ENCODE measurements at places on chromosomes 1 and 21.

DNA sequence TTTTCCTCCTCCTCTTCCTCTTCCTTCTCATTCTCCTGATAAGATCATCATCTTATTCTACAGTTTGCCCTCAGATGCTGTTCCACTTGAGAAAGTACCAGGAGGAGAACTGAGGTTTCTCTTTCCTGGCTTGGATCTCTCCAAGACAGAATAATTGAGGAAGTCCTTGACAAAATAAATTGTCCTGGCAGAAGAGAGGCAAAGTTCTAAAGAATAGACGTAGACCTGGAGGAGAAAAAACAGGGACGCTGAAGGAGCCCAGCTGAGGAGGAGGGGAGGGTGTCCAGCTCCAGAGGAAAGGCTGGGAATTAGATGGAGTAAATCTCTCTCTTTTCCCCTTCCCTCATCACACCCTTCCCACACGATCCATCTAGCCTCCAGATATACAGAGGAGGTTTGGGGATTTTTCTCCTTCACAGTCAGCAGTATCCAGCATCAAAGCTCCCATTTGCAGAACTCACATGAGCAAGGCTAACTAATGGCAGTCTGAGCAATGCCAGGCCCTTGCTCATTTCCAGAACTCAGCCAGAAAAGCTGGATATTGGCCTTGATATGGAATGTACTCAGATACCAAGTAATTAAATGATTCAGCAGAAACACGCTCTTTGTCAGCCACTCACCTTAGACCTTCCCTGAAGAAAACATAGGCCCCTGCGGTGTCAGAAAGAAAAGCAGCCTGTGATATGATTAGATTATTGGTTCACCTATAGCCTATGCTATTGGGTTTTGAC, 5.1 kb upstream of the GNG12 start:
- no peak for DNase-seq

- no peak for DNase-seq
Observed at GRCh38 chr1:39540504-39541031, 36.0 kb downstream of the PABPC4 start.

DNA sequence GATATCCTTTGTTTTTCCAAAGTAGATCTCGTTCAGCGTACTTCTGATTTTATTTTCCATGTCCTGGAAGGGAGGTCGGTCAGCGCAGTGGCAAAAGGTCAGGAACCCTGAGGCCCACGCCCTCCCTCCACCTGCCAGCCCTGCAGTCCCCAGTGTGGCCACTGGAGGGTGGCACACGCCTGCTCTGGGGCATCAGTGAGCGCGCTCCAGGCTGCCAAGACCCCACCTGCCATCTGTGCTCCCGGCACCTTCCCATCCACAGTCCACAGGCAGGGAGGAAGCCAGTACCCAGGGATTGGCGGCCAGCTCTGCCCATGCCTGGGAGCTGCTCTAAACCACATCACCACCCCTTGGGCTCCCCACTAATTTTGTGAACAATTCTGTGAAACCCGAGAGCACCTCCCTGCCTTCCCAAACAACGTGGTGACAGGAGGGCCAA, 32.3 kb downstream of the SLC66A1 start:
- no peak for DNase-seq

- no peak for DNase-seq
Observed at GRCh38 chr1:93219443-93219842, 38.9 kb downstream of the CCDC18 start.

- no peak for DNase-seq
Observed at GRCh38 chr1:32184650-32185049, 5.2 kb downstream of the TXLNA start.

DNA sequence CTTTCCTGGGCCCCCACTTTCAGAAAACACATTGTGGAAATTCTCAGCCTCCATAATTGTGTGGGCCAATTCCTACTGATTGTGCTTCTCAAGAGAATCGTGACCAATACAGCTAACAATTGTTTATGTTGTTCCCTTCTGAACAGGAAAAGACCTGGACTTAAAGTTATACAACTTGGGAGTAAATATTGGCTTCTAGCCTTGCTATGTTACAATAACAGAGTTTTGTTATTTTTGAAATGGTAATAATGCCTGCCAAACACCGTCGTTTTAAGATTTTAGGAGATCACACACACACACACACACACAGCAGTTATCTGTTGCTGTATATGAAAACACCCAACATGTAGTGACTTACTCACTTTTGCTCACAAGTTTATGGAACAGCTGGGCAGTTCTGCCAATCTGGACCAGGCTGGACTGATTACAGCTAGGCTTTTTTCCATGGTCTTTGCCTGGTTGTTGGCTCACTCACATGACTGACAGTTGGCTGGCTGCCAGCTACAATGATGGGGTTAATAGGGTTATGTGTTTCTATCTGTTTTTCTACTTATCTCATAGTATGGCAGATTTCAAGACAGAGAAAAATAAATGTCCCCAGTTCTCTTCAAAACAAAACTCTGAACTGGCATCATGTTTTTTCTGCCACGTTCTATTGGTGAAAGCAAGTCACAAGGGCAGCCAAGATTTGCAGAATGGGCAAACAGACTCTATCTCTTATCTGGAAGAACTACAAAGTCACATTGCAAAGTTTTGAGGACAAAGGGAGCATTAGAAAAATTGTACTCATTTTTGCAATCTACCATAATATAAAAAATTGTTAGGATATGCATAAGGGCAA, 447.5 kb downstream of the NEGR1 start:
- DNase-seq: no peak

- DNase-seq: no peak
Observed at GRCh38 chr1:237482777-237483176, 407.9 kb downstream of the ZP4 start.

GRCh38 chr1:185570962-185571361, 163.2 kb upstream of the HMCN1 start:
- DNase-seq: no peak

All from NCI-H524 treated with DMSO at 0.1 percent for 48 hours (cell line).